ENCODE measurements at places on chromosomes 1 and 21.
A peak's percentile ranks its signal among the peaks of the same experiment; 100 is the strongest.

GRCh38 chr1:53944469-53945182 is 873 bp downstream of the IFT25 start:
- peak overlapping the region; percentile 89 for H3K27ac ChIP-seq
- peaks cover 11% of the 10 kb centered on the region for H3K4me1 ChIP-seq
- no peaks in the 10 kb centered on the region for H3K36me3 ChIP-seq
- no peaks in the 10 kb centered on the region for H3K27me3 ChIP-seq
- H3K4me3 ChIP-seq = peak overlapping the region; percentile 84
- peak; percentile 39 for DNase-seq

GRCh38 chr1:91604632-91605031 is 104.0 kb downstream of the CDC7 start:
- no peak overlapping the region for H3K4me3 ChIP-seq
- no peaks in the 10 kb centered on the region for H3K27me3 ChIP-seq
- DNase-seq = no peak
- H3K36me3 ChIP-seq = no peaks in the 10 kb centered on the region
- H3K4me1 ChIP-seq = peaks cover 12% of the 10 kb centered on the region

- no peak for DNase-seq
- H3K4me3 ChIP-seq = no peak overlapping the region
- no peaks in the 10 kb centered on the region for H3K4me1 ChIP-seq
- no peaks in the 10 kb centered on the region for H3K36me3 ChIP-seq
- no peak overlapping the region for H3K27ac ChIP-seq
Observed at GRCh38 chr1:200062143-200062542, 34.6 kb downstream of the NR5A2 start.

- no peak overlapping the region for H3K4me3 ChIP-seq
- no peak overlapping the region for H3K27ac ChIP-seq
- H3K27me3 ChIP-seq = no peaks in the 10 kb centered on the region
Observed at GRCh38 chr1:58745666-58746065, 38.2 kb downstream of the JUN start.

- no peak overlapping the region for H3K27ac ChIP-seq
- no peaks in the 10 kb centered on the region for H3K4me1 ChIP-seq
- H3K27me3 ChIP-seq = no peaks in the 10 kb centered on the region
- H3K4me3 ChIP-seq = no peak overlapping the region
Observed at GRCh38 chr1:161071886-161072371, 2.2 kb upstream of the ARHGAP30 start.

DNA sequence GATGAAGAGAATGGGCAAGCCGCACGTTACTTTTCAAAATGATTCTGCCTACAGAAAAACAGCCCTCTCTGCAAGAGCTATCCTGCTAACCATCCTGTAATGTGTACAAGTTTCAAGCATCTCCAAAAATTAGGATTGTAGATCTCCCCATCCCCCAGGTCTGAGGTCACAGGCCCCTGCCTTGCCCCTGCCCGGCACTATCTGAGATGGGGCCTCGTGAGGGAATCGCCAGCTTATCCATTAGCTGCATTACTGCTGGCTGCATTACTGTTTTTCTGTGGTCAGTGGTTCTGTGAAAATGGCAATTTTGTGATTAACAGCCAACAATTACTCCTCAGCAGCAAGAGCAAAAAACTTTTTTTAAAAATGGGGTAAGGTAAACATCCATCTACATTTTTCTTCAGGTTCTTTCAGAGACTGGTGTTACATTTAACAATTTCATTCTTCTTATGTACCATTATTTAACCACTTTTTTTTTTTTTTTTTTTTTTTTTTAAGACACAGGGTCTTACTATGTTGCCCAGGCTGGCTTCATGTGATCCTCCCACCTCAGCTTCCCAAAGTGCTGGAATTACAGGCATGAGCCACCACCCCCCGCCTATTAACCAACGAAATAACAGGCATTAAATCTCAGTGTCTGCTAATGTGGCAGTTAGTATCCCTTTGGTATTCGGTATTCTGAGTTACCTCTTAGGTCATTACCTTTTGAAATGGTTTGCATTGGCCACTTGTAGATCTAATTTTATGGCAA is 83.8 kb downstream of the MRPL37 start:
- DNase-seq = no peak
- H3K27ac ChIP-seq = no peak overlapping the region
- H3K4me3 ChIP-seq = no peak overlapping the region

DNA sequence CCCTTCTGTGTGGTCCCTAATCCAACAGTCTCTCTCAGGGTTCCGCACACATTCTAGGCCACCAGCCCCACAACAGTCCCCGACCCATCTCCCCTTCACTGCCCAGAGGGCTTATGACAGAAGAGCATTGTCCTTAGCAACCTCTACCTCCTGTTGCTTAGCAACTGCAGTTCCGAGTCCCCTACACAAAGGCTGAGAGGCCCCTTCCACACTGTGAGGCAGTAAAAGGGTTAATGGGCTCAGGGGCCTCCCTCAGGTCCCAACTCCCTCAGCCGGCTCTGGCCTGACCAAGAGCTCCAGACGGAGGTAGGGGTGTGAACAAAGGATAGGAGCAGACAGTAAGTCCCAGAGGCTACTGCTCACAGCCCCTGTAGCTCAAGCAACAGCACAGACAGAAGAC is 4.3 kb downstream of the IGSF9 start:
- no peak overlapping the region for H3K27ac ChIP-seq
- H3K4me3 ChIP-seq = no peak overlapping the region
- no peak for DNase-seq
- no peaks in the 10 kb centered on the region for H3K27me3 ChIP-seq
- no peaks in the 10 kb centered on the region for H3K36me3 ChIP-seq

GRCh38 chr1:156833603-156834002 is 17.0 kb upstream of the SH2D2A start:
- no peak for DNase-seq
- no peak overlapping the region for H3K4me3 ChIP-seq
- H3K36me3 ChIP-seq = no peaks in the 10 kb centered on the region
- no peaks in the 10 kb centered on the region for H3K4me1 ChIP-seq
- no peak overlapping the region for H3K27ac ChIP-seq
- no peaks in the 10 kb centered on the region for H3K27me3 ChIP-seq

DNA sequence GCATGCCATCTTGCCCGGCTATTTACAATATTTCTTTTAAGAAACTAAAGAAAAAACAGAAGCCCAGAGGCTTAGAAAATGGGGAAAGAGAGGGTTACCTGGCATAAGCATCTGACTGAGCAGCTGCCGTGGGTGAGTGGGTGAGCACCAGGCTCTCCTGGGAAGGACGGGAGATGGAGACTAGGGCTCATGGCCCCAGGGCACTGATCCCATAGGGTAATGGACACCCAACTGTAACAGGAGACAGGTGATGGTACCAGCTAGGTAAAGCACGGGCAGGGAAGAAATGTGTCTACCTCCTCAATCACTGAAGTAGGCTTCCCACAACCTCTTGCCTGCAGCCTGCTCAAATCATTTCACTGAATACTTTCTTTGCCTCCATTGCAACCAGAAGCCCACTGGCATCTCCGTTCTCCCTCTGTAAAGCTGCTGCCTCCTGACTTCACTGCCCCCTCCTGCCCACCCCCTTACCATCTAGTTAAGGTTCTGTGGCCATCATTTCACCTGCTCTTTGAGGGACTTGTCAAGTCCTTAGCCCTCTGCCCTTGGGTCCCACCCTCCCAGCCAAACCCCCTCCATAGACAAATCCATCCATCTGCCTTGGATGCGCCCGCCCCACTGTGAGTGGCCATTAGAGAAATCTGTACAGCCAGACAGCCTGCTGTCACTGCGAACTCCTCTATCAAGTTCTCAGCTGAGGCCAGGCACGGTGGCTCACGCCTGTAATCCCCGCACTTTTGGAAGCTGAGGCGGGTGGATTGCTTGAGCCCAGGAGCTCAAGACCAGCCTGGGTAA is 6.2 kb downstream of the TMEM125 start:
- H3K36me3 ChIP-seq = no peaks in the 10 kb centered on the region
- no peak overlapping the region for H3K4me3 ChIP-seq
- no peak overlapping the region for H3K27ac ChIP-seq
- peaks cover 3% of the 10 kb centered on the region for H3K4me1 ChIP-seq
- no peak for DNase-seq

DNA sequence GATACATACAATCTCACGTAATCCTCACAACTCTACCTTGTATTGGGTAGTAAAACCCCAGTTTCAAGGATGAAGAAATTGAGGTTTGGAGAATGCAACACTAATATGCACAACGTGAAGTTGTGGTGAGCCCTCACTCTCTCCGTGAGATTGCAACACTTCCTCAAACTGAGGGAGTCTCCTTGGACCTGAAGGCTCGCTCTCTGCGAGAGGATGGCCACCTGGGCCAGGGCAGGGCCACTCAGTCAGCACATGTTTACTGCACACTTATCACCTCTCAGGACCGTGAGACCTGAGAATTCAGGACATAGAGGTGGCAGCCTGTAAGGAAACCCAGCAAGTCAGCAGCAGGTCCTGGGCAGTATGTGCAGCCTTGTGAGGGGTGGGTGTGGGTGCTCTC is 8.7 kb downstream of the SH3BP5L start:
- H3K27me3 ChIP-seq = no peaks in the 10 kb centered on the region
- H3K27ac ChIP-seq = no peak overlapping the region
- peaks cover 3% of the 10 kb centered on the region for H3K4me1 ChIP-seq
- DNase-seq = no peak

DNA sequence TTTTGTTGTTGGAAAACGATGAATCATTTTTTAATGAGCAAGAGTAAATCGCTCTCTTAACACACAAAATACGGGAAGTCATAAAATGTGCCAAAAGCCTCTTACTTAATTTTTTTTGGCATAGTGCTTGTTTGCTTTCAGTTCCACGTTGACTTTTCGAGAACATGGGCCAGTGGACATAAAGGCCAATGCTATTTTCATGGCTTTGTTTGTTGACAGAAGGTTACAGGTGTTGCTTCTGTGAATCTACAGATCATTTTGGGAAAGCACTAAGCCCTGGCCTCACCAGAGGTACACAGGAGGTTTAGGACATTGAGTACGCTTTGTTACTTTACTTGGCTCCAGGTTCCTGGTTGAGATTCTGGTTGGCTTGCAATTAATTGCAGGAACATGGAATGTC is 199.4 kb upstream of the HMCN1 start:
- no peaks in the 10 kb centered on the region for H3K36me3 ChIP-seq
- peaks cover 2% of the 10 kb centered on the region for H3K4me1 ChIP-seq
- no peaks in the 10 kb centered on the region for H3K27me3 ChIP-seq
- DNase-seq = no peak

DNA sequence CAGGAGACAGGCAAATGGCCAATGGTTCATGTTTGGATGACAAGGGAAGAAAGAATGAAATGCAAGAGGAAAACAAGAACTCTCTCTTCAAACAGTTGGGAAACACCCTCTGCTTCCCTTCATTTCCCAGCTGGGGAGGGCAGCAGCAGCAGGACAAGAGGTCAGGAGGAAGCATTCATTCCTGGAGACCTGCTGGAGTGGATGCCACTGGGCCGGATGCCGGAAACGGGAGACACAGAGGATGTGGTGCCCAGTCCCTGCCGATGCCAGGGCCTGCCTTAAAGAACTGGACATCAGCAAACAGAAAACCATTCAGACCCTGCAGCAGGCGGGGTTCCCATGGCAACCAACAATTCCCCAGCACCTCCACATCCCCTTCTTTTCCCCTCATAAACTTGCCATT is 102.3 kb upstream of the ZNF648 start:
- H3K36me3 ChIP-seq = no peaks in the 10 kb centered on the region
- H3K4me1 ChIP-seq = peaks cover 11% of the 10 kb centered on the region
- no peak overlapping the region for H3K4me3 ChIP-seq
- H3K27ac ChIP-seq = no peak overlapping the region
- H3K27me3 ChIP-seq = no peaks in the 10 kb centered on the region

DNA sequence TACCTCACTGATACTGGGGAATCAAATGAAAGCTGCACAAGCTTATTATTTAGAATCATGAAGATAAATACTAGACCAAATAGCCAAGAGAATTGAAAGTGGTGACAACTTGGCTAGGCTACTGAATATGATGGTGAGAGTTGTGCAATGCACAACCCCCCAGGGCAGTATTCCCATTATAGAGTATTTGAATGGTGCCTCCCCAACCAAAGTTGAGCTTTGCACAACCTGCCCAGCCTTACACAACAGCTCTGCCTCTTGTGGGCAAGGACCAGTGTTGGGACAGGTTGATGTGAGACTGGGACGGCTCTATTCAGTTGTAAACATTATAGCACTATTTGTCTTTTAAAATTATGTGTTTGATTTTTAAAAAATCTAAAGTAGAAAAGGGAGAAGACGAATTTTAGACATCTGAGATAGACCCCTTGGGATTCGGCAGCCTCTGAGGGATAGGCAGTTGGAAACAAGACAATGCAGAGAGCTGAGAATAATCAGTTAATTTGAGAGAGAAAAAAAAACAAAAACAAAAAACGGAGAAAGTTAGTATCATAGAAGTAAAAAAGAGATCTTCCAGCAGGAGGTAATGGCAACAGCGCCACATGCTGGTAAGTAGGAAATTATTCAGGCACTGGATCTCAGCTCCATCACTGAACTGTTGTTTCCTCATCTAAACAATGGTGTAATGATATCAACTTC is 91.0 kb upstream of the KCNA3 start:
- no peak for DNase-seq
- H3K4me3 ChIP-seq = no peak overlapping the region
- H3K27me3 ChIP-seq = no peaks in the 10 kb centered on the region

- H3K4me3 ChIP-seq = no peak overlapping the region
- DNase-seq = no peak
- peaks cover 19% of the 10 kb centered on the region for H3K4me1 ChIP-seq
- H3K27ac ChIP-seq = no peak overlapping the region
Observed at GRCh38 chr1:1233567-1233892, 1.5 kb downstream of the B3GALT6 start.

GRCh38 chr1:235077571-235078479 is 50.8 kb downstream of the TOMM20 start:
- H3K36me3 ChIP-seq = no peaks in the 10 kb centered on the region
- H3K27ac ChIP-seq = no peak overlapping the region
- no peaks in the 10 kb centered on the region for H3K27me3 ChIP-seq
- no peak overlapping the region for H3K4me3 ChIP-seq

DNA sequence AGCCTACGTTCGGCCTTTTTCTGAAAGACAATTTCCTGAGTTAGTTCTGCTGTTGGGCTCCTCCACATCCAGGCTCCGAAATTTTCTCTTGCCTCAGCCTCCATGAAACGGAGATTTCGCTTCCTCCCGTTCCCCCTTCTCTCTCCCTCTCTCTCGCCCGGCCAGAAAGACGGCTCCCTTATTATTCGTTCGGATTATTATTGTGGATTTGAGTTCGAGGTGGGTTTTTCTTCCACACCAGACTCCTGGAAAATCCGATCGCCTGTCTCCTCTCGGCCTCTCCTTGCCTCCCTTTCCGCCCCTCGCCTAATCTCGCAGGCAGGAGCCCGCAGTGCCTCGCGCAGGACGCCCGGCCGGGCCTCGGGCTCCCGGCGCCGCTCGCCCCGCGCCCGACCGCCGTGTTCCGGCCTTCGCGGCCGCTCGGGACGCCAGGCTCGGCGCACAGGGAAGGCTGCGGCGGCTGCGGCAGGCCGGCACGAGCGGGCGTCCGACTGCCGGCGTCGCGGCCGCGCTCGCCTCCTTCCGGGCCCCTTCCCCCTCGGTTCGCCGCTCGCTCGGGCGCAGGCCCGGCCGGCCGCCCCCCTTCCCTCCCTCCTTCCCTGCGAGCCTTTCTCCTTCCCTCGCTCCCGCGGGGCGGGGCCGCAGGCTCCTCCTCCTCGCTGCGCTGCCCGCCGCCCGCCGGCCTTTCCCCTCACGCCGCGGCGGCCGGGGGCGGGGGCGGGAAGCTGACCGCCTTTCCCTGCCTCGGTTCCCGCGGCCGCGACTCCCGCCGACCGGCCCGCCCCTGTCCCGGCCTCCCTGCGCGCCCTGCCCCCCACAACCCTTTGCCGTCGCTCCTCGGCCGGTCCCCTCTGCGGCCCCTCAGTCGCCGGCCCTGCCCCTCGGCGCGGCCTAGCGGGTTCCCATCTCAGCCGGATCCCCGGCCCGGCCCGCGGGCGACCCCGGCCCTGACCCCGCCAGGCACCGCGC is at the start of gene ARHGEF11:
Gene ARHGEF11, minus strand, starts transcription at position 493 of the 969 bp plus-strand sequence. CDS start 1,412 bp downstream, outside the sequence.
- peak; percentile 92 for DNase-seq
- H3K4me3 ChIP-seq = peak within 1 kb of the TSS; percentile 46
- no peaks in the 10 kb centered on the region for H3K27me3 ChIP-seq
- peaks cover 25% of the 10 kb centered on the region for H3K4me1 ChIP-seq
